Epithelial cell of proximal tubule (primary cell): ENCODE measurements at places on chromosomes 12 and 14.

DNA sequence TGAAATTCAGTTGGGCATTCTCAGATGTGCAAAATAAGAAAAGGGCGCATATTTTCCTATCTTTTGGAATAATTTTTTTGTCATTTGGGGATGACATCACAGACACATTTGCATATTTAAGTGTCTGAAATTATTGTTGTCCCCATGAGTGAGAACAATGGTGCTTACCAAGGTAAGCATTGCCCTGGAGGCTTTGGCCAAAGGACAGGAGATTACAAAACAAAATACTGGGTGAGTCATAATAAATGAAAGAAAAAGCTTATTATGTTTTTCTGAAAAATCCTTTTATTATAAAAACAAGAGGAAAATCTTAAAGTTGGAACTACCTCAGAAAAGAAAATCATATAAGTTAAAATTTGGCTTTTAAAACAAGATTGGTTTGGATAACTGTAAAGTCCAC lies 254.9 kb downstream of the BTG1 start:
- DNase-seq, result no peak

- DNase-seq, result peak; percentile 20
Observed at GRCh38 chr12:47302111-47302671, 222.4 kb upstream of the AMIGO2 start.

DNA sequence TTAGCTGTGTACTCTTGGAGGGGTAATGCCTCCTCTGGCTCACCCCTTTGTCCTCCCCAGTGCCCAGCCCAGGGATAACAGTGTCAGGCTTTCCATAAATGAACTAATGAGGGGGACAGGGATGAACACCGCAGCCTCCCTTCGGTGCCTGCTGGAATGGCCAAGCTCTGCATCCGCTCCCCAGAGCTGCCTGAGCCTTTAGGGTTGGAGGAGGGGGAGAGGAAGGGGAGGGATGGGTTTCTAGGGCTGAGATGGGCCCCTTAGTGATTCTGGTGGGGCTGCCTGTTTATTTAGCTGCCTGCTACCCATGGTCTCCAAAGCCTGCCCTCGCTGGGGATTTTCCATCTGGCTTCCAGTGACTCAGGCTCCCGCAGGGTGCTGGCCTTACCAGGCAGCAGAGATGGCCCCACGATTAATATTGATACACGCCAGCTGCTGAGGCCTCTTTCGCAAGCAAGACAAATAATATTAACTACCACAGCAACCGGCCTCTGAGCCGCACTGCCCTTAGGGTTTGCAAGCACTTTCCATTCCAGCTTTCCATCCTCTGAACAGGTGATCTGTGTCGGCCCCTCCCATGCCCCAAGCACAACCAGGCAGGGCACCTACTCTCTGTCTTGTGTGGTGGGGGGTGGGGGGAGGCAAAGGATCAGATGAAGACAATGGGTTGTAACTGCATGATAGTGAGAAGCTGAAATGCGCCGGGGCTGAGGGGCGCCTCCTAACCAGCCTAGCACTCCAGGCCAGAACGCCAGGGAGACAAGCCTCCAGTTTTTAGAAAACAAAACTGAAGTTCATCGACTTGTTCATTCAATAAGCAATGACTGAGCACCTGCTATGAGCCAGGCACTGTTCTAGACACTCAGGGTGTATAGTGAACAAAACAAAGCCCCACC lies 56.7 kb downstream of the C14orf132 start:
- no peak for DNase-seq

DNA sequence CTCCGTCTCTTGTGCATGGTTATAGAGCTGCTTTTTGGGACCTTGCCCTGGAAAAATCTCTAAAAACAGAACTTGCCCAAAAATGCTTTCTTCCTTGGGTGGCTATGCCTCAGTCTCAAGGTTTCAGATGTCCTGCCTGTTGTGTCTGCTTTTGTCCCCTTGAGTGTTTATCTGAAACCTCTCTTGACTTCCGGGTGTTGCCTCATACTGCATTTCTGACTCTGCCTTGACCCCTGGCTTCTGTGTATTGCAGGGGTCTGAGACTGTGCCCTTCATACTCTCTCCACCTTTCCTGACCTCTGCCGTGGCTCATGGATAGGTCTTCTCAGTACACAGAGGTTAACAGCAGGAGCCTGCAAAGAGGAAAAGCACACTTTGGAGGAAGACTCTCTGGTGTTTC lies 124.8 kb upstream of the NTF3 start:
- DNase-seq, result no peak

DNA sequence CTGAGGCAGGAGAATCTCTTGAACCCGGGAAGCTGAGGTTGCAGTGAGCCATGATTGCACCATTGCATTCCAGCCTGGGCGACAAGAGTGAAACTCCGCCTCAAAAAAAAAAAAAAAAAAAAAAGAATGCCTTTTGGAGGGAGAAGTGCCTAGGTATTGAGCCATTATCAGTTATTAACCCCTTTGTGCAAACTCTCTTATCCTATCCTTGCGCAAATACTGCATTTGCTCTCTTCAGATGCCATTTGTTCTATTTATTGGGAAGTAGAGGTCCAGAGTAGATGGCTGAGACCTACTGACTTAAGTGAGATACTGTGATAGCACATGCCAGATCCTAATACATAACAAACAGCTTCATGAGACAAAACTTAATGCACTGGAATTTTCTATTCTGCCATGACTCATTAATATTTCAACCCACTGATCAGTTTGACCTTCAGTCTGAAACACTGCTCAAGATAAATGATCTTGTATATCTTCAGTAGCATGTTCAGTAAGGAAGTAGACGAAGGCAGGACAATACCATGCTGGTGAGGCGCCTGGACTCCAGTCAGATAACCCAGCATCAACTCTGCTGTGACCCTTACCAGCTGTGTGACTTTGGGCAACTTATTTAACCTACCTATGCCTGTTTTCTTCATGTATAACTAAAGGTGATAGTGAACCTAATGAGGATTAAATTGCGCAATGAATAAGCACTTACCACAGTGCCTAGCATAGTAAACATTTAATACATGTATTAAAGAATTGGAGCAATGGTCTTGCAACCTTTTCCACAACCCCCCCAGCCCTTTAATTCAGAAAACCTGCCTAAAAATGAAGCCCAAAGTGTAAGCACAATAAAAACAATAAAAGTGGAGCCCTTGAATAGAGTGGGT lies 5.7 kb upstream of the DNAAF2 start:
- DNase-seq, result no peak

- DNase-seq, result peak; percentile 99
Observed at GRCh38 chr12:101018540-101018939, 191.5 kb downstream of the SLC5A8 start.

- no peak for DNase-seq
Observed at GRCh38 chr14:95234426-95234825, 77.1 kb upstream of the DICER1 start.

DNA sequence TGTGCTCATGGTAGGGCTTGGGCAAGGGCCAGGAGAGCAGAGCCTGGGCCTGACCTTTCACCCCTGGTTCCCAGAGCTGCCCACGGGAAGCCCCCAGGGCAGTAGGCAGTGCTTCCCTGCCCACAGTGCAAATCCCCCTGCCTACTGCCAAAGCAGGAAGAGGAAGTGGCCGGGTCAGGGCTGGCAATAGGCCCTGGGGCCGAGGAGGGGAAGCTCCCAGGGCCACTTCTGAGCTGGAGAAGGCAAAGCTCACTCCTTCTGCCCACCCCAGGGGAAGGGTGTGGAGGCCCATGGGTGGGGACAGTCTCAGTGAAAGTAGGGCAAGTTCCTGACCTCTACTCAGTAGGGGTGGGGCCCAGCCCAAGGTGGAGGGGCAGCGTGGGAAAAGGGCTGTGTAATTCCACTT lies 5.4 kb upstream of the NR4A1 start:
- no peak for DNase-seq

- no peak for DNase-seq
Observed at GRCh38 chr12:40551466-40551865, 140.8 kb upstream of the CNTN1 start.

GRCh38 chr12:31896514-31897039 lies 62.6 kb upstream of the RESF1 start:
- DNase-seq, result no peak

GRCh38 chr14:103382376-103382775 lies 2.8 kb upstream of the MARK3 start:
- DNase-seq, result no peak
